Fibroblast of mammary gland (primary cell): ENCODE measurements at places on chromosomes 7 and 10.
A peak's percentile ranks its signal among the peaks of the same experiment; 100 is the strongest.

GRCh38 chr10:37703833-37704382, 153.5 kb downstream of the ZNF248 start:
- no peak for DNase-seq

DNA sequence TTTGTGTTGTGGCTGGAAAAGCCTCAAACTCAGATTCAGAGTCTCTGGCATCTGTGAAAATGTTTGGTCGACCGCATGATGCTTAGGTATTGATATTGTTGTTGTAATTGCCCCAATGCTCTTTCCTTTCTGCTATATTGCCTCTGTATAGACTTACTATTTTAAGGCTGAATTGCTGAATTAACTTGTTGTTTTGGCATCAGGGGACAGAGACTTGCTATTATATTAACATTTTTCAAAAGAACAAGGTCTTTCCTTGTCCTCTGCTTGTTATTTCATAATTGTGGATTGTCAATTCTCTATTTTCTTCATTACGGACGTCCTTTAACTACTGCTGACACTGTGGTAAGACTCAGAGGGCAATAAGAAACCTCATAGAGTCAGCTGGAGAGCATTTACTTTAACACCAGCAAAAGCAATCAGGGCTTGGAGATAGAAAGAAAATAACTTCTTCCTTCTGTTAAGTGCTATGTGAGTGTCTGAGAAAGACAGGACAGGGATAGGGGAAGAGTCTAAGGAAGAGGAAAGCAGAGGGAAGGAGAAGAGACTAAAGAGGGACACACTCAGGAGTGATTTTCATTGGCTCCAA, 17.6 kb downstream of the CPED1 start:
- DNase-seq: no peak

- DNase-seq: peak; percentile 45
Observed at GRCh38 chr7:41698726-41699125, 4.2 kb downstream of the INHBA start.

DNA sequence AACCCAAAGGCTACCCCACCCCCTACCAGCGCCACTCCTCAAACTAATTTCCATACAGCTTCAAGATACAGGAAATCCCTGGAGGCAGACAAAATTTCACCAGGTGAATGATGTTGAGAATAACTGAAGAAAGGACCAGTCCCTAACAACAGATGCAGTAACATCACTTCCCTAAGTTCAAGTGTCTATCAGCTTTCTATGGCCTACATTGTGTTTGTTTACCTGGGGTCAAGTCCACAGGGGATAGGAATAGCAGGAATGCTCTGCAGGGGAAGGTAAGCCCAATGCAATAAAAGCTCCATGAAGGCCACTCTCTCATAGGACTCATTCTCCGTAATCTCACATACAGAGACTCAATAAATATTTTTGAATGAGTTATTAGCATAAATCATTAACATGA, 26.9 kb downstream of the FAM13C start:
- DNase-seq: no peak

DNA sequence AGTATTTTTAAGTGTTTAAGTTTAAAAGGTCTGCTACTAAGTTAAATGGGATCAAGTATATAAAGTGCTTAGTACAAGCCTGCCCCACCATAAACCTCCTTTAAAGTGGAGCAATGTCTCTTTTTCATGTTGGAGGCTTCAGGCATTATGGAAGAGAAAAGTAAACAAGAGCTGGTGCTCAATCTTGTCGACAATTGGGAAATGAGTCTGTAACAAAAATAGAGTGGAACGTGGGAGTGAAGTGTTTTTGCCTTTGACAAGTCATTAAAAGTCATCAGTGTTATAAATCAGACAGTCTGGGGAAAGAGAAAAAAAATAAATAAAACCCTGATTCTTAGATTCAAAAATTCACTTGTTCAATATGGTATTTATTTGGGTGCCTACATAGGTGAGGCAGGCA, 44.7 kb downstream of the DNAJC12 start:
- peak; percentile 7 for DNase-seq

- DNase-seq: no peak
Observed at GRCh38 chr7:66443946-66444345, 184.7 kb upstream of the KCTD7 start.

GRCh38 chr10:68053553-68053952, 21.5 kb downstream of the HERC4 start:
- DNase-seq: peak; percentile 40

DNA sequence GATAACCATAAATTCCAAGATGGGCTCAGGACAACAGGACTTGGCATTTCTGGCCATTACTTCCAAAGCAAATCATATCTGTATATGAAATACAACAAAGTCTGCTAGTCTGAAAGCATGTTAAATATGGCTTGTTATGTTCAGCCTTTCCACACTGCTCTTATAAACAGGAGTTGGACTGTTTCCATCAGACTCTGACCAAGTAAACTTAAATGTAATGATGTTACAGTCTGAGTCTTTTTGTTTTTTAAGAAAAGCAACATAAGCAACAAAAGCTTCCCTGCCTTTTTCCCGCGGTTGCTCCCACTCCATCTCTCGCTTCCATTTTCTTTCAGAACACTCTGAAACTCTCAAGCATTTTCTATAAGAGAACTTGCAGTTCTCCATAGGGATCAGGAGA, 8.1 kb upstream of the CDCA7L start:
- no peak for DNase-seq

DNA sequence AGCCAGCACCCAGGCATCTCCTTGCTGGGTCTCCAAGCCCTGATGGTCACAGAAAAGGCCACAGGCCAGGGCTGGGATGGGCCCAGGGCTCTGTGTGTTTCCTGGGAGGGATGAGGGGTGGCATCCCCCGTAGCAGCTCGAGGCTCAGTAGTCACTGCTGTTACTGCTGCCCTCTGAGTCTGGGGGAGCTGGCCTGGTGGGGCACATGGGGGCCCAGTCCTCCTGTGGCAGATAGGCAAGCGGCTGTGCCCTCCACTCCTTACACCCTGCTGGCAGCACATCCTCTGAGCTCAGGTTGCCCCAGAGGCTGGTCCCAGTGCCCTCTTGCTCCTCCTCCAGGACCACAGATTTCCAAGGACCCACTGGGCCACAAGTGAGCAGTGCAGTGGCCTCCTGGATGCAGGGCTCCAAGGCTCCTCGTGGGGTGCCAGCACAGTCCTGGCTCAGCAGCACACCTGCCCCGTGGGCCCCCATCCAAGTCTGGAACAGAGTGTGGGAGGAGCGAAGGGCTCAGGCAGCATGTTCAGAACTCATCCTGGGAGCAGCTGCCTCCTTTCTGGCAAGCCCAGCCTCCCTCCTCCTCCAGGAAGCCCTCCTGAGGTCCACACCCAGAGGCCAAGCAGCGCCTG, 31.5 kb upstream of the TUBB8 start:
- no peak for DNase-seq

DNA sequence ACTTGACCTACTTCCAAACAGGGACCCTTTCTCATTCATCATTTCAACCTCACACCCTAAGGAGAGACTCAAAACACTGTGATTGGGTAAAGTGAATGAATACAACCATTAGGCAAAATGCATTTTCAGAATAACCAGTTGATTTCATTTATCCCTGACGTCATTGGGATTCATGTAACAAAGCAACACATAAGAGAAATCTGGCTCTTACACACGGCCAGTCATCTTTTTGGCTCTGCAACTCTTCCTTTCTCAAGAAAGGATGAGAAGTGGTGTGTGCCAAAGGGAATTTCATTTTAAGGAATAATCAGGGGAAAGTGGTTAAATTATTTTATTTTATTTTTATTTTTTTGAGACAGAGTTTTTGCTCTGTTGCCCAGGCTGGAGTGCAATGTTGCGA, 83.1 kb downstream of the CPVL start:
- peak; percentile 73 for DNase-seq

- DNase-seq: no peak
Observed at GRCh38 chr7:76196786-76197185, 4.9 kb upstream of the SRRM3 start.

DNA sequence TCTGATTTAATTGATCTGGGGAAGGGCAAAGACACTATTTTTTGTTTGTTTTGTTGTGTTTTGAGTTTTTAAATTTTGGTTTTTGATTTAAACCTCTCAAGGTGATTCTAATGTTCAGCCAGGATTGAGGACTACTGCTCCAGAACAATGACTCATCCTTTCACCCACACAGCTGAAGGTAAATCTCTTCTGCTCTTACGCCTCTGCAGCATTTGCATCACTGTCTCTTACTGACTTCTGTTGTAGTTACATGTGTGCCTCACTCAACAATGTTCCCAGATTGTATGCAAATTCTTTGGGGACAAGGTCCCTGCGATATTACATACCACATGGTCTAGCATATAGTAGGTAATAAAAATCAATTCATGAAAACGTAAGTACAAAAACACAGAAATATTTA, 467.5 kb upstream of the LRRN3 start:
- DNase-seq: no peak

GRCh38 chr7:35015346-35015859, 21.9 kb downstream of the DPY19L1 start:
- no peak for DNase-seq

DNA sequence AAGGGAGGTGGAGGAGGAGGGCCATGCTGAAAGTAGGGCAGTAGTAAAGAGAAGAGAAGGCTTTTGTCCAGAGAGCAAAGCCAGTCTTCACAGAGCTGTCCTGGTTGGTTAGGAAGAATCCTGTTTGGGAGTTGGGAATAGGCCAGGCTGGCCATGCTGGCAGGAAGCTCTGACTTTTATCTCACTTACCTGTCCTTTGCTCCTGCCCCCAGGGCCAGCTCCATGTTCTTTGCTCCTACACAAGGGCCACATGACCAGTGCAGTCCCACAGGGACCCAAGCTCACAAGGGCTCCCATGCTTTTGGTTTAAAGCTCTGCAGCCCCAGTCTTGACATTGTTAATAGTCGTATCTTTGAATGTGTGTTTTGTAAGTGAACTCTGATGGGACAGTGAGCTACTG, 161.6 kb upstream of the KMT2E start:
- DNase-seq: no peak

GRCh38 chr10:44261296-44261695, 123.6 kb downstream of the CXCL12 start:
- peak; percentile 67 for DNase-seq

DNA sequence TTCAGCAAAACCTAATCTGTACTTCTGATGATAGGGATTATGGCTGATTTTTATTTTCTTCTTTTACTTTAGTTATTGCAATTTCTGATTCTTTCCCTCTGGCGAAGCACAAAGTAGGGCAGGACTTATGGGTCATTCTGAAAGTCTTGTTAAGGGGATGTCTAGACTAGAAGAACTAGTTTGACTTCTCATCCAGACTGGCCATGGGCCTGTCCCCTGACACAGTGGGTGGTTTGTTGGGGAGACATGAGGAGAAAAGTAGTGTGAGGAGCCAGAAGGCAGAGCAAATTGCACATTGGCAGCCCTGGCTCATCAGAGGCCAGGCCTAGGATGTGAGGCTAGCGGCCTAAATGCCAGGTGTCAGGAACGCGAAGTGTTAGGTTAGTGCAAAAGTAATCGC, 152.8 kb downstream of the RTKN2 start:
- no peak for DNase-seq
